ENCODE measurements at places on chromosomes 3 and 15. TPM values are rescaled to one million over a fixed set of nuclear protein-coding genes. Genes with fewer than 3 reads are reported as not detected.
A peak's percentile ranks its signal among the peaks of the same experiment; 100 is the strongest.

- H3K4me1 ChIP-seq, result peaks cover 22% of the 10 kb centered on the region
- H3K27ac ChIP-seq, result peak overlapping the region; percentile 84
- no peak overlapping the region for H3K4me3 ChIP-seq
- H3K36me3 ChIP-seq, result no peaks in the 10 kb centered on the region
Measured at GRCh38 chr3:101049532-101049931, 56.3 kb upstream of the ABI3BP start.

GRCh38 chr3:9889405-9889804 is 1.0 kb upstream of the JAGN1 start:
- peaks cover 14% of the 10 kb centered on the region for H3K36me3 ChIP-seq
- no peak overlapping the region for H3K27ac ChIP-seq
- peaks cover 9% of the 10 kb centered on the region for H3K4me1 ChIP-seq

The DNAH12 gene
- total RNA-seq, result 1.4 TPM

The CISH gene
- total RNA-seq, result 8.4 TPM

The TPRA1 gene
- total RNA-seq, result 24.4 TPM

Measured in SJCRH30 (cell line).